ENCODE measurements at places on chromosomes 11 and 22. TPM values are rescaled to one million over a fixed set of nuclear protein-coding genes. Genes with fewer than 3 reads are reported as not detected.

The MS4A14 gene
- total RNA-seq = not detected

The PANX3 gene
- not detected for total RNA-seq

The ZNF215 gene
- 2.4 TPM for total RNA-seq

The ZBTB44 gene
- total RNA-seq = 44.6 TPM

The KLHL35 gene
- 0.21 TPM for total RNA-seq

The PRG3 gene
- total RNA-seq = not detected

The FAT3 gene
- not detected for total RNA-seq

The OR8A1 gene
- total RNA-seq = not detected

The CARD16 gene
- total RNA-seq = 17.6 TPM

The NEFH gene
- total RNA-seq = 8.7 TPM

The PTGDR2 gene
- total RNA-seq = 0.12 TPM

The MUC5AC gene
- not detected for total RNA-seq

The MB gene
- total RNA-seq = not detected

The OR5D18 gene
- not detected for total RNA-seq

The OR8G1 gene
- total RNA-seq = not detected

The ZFTA gene
- total RNA-seq = 4.7 TPM

DNA sequence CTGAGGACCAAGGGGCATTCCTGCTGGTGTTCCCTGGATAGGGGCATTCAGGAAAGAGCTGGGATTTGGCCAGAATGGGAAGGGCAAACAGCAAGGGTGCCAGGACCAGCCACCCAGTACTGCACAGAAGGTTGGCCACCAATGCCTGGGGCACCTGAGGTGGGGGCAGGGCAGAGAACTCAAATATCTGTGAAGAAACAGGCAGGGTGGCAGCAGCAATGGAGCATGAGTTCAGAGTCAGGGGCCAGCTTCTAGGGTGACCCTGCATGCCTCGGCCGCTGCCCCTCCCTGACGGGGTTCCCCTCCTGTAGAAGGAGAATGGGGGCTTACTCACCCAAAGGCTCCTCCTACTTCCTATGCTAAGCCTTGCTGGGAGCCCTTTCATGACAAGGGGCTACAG is 79.3 kb upstream of the SHANK2 start:
- DNase-seq = no peak
- peaks cover 3% of the 10 kb centered on the region for H3K36me3 ChIP-seq
- no peak overlapping the region for H3K4me3 ChIP-seq
- no peaks in the 10 kb centered on the region for H3K4me1 ChIP-seq

- peaks cover 9% of the 10 kb centered on the region for H3K4me1 ChIP-seq
- H3K36me3 ChIP-seq = peaks cover 2% of the 10 kb centered on the region
- H3K27ac ChIP-seq = no peak overlapping the region
- peaks cover 31% of the 10 kb centered on the region for H3K27me3 ChIP-seq
These were observed 41.1 kb downstream of the DIXDC1 start for GRCh38 chr11:111978028-111978771.

DNA sequence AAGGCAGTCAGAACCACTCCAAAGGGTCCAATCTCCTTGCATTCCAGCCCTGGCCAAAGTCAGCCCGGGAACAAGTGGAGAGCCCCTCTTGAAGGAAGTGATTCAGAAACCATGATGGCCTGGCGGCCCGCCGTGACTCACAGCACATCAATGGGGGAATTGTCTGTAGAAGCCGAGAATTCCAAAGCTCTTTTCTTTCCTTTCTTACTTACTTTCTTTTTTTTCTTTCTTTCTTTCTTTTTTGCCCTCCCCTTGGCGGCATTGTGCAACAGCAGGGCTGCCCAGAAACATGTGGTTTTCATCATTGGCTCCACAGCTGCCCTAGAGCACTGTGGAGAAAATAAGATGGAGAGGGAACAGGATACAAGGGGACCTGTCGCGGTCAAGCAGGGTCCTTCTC is 140.2 kb upstream of the TIMP3 start:
- no peak overlapping the region for H3K27ac ChIP-seq
- no peak overlapping the region for H3K4me3 ChIP-seq
- no peak for DNase-seq
- H3K36me3 ChIP-seq = no peaks in the 10 kb centered on the region

- no peak overlapping the region for H3K4me3 ChIP-seq
- H3K4me1 ChIP-seq = no peaks in the 10 kb centered on the region
- no peaks in the 10 kb centered on the region for H3K27me3 ChIP-seq
- H3K27ac ChIP-seq = no peak overlapping the region
- DNase-seq = no peak
These were observed 613.9 kb downstream of the TBC1D22A start for GRCh38 chr22:47376322-47376700.

GRCh38 chr11:12073436-12073835 is 37.0 kb upstream of the MICAL2 start:
- no peaks in the 10 kb centered on the region for H3K4me1 ChIP-seq
- no peak overlapping the region for H3K4me3 ChIP-seq

DNA sequence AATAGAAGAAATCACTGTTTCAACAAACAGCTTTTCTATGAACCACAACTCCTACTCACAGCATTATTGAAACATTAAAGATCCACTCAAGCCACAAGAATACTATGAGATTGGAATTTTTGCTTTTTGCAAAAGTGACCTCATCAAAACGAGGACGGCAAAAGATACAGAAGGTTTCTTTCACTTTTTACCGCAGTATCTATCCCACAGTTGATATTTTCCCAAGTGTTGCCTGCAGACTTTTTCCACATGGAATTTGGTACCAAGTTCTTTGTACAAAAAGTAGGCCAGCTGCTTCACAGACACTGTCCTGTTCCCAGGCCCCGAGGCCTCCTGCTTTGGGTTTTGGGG is 204.0 kb downstream of the TBC1D22A start:
- H3K36me3 ChIP-seq = peaks cover 5% of the 10 kb centered on the region
- DNase-seq = no peak
- H3K27ac ChIP-seq = no peak overlapping the region
- H3K4me1 ChIP-seq = peaks cover 35% of the 10 kb centered on the region

GRCh38 chr11:39462506-39462905 is 1996.9 kb downstream of the LRRC4C start:
- H3K4me3 ChIP-seq = no peak overlapping the region
- no peaks in the 10 kb centered on the region for H3K4me1 ChIP-seq
- H3K27ac ChIP-seq = no peak overlapping the region
- no peaks in the 10 kb centered on the region for H3K36me3 ChIP-seq
- H3K27me3 ChIP-seq = no peaks in the 10 kb centered on the region

- no peak overlapping the region for H3K4me3 ChIP-seq
- no peak overlapping the region for H3K27ac ChIP-seq
- no peaks in the 10 kb centered on the region for H3K27me3 ChIP-seq
- no peak for DNase-seq
- no peaks in the 10 kb centered on the region for H3K36me3 ChIP-seq
These were observed 25.5 kb upstream of the TIMP3 start for GRCh38 chr22:32775957-32776356.

GRCh38 chr22:49820984-49821383 is 6.7 kb downstream of the BRD1 start:
- no peak overlapping the region for H3K4me3 ChIP-seq
- H3K27ac ChIP-seq = no peak overlapping the region
- no peak for DNase-seq

GRCh38 chr11:12331239-12331874 is 46.0 kb upstream of the PARVA start:
- H3K4me1 ChIP-seq = peaks cover 4% of the 10 kb centered on the region
- no peaks in the 10 kb centered on the region for H3K36me3 ChIP-seq
- no peaks in the 10 kb centered on the region for H3K27me3 ChIP-seq
- no peak overlapping the region for H3K4me3 ChIP-seq

- no peak overlapping the region for H3K4me3 ChIP-seq
- H3K27me3 ChIP-seq = peaks cover 28% of the 10 kb centered on the region
- DNase-seq = no peak
These were observed 159.6 kb upstream of the CADM1 start for GRCh38 chr11:115663790-115664189.

GRCh38 chr22:25666308-25666707 is 75.7 kb upstream of the MYO18B start:
- H3K4me3 ChIP-seq = no peak overlapping the region
- no peak for DNase-seq
- H3K27ac ChIP-seq = no peak overlapping the region
- H3K4me1 ChIP-seq = peaks cover 1% of the 10 kb centered on the region

GRCh38 chr11:47724041-47724729 is 9.0 kb upstream of the AGBL2 start:
- H3K27me3 ChIP-seq = no peaks in the 10 kb centered on the region
- no peak overlapping the region for H3K4me3 ChIP-seq
- no peak overlapping the region for H3K27ac ChIP-seq
- peaks cover 8% of the 10 kb centered on the region for H3K4me1 ChIP-seq
- peaks cover 22% of the 10 kb centered on the region for H3K36me3 ChIP-seq

DNA sequence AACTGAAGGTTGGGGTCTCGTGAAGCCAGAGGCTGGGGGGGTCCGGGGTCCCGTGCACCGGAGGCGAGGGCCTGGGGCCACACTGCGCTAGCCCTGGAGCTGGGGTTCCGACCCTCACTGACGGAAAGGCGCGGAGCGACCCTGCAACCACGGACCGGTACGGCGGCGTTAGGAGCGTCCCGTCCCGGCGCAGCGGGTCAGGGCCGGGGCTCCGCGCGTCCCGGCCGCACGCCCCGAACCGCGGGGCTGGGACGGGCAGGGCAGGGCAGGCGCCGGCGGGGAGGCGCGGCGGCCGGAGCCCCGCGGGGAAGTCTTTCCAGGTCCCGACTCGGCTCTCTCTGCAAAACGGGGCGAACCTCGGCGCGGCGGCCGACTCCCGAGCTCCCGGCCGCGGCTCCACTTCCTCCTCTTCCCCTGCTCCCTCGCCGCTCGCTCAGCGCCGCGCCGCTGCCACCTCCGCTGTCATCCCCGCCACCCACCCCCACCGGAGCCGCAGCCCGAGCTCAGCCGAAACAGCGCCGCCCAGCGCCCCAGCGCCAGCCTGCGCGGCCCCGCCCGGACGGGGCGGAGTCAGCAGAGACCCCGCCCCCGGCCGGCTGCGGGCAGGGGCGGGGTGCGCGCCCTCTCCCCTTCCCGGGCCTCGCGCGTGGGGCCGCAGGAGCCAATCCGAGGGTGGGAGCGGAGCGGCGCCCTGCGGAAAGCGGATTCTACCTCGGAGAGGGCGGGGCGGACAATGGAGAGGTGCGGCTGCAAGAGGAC is at the start of gene GDPD5:
Gene GDPD5 (minus strand): TSS at position 509 of the 759 bp plus-strand sequence. CDS start 48,206 bp downstream, outside the sequence.
- H3K27ac ChIP-seq = peak within 1 kb of the TSS; percentile 18
- peaks cover 15% of the 10 kb centered on the region for H3K4me1 ChIP-seq
- no peaks in the 10 kb centered on the region for H3K36me3 ChIP-seq
- peak within 1 kb of the TSS; percentile 79 for H3K4me3 ChIP-seq
- H3K27me3 ChIP-seq = no peaks in the 10 kb centered on the region
- peak; percentile 91 for DNase-seq
